ENCODE measurements at places on chromosomes 3 and 15.

GRCh38 chr3:61199843-61200242 lies 51.4 kb downstream of the FHIT start:
- DNase-seq = no peak

GRCh38 chr3:67916353-67916752 lies 261.9 kb upstream of the SUCLG2 start:
- DNase-seq = no peak

DNA sequence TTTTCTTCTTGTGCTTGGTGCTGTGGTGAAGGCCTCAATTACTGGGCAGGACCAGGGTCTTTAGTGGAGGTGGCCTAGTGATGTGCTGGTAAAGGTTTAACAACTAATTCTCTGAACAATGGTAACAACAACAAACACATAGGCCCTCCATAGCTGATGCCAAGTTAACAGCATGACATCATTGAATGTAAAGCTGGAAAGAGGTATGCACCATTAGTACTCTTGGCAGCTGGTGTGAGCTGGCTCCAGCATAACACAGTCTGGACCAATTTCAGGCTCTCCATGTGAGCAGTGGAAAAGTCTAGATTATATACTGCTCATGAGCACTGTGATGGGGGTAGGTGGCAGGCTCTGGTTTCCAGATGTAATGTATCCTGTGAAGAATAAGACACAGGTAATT lies 61.8 kb downstream of the SLC7A14 start:
- DNase-seq = peak; percentile 11

GRCh38 chr15:99014803-99015697 lies 7.5 kb upstream of the PGPEP1L start:
- DNase-seq = peak; percentile 9

GRCh38 chr3:97829198-97829597 lies 7.4 kb downstream of the CRYBG3 start:
- no peak for DNase-seq

GRCh38 chr15:93779341-93779740 lies 452.0 kb upstream of the MCTP2 start:
- no peak for DNase-seq

GRCh38 chr3:149245738-149246451 lies 24.3 kb upstream of the CP start:
- DNase-seq = no peak

- DNase-seq = peak; percentile 72
Measured at GRCh38 chr15:81155375-81156218, 21.5 kb downstream of the CFAP161 start.

DNA sequence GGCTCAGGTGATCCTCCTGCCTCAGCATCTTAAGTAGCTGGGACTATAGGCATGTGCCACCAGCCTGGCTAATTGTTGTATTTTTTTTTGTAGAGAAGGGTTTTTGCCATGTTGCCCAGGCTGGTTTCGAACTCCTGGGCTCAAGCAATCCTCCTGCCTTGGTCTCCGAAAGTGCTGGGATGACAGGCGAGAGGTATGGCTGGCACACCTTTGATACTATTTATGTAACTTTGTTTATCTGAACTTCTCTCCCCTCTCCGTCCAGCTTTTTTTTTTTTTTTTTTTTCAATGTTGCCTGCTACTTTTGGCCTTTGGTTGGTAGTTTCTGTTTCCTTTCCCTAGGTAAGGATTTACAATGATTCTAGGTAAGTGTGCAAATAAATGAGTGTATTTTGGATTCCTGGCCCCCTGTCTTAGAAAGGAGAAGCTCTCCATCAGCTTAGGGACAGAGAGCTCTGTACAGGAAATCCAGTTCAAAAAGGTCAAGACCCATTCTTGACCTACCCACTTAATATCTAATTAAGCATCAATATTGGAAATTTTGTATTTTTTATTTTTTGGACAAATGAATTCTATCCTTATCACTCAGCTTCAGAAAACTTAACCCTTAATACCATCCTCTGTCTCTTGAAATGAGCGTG lies 6.8 kb downstream of the ARL6IP5 start:
- DNase-seq = no peak

DNA sequence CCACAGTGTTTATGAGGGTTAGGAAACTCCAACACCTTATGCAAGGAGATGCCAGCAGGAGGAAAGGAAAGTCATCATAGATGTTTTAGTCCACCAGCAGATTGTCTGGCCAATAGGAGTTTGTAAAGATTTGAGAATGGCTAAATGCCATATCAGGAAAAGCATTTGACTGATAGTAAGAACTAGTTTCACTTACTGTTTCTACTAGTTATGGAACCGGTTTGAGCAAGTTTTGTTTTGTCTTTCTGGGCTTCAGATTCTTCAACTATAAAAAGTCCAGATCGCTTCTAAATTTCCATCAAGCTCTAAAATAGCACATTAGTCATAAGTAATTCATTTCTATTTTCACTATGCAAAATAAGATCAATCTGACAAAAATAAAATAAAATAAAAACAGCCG lies 254.8 kb upstream of the TMCO5A start:
- DNase-seq = no peak

DNA sequence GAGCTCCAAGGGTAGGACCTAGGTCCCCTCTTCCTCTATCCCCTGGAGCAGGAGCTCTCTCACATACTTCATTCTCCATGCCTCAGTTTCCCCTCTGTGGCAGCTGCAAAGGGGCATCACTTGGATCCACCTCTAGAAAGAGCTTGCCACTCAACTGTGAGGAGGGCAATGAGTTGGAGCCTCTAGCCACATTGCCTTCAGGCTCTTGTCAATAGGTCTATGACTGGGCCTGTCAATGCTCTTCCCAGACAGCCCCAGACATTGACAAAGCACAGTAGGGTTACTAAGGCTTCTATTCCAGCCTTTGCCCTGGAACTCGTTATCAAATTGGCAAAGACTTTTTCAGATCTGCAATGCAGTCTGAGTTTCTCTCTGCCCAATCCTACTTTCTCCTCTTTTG lies 4.4 kb upstream of the VIPR1 start:
- no peak for DNase-seq

DNA sequence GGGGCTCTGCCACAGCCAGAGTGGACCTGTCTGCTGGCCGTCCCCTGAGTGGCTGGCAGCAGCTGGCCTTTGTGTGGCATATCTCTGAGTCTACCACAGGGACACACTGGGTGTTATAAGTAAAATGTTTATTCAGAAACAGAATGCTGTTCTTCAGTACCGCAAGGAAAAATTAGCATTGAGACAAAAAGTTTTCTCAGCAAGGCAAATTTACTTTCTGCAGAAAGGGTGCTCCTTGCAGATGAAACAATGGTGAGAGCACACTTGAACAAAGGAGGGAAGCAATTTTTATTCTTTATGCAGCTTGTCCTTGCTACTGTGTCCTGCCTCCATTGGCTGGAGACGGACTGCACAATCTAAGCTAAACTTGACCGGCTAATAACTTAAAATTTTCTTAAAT lies 4.0 kb downstream of the TMEM89 start:
- DNase-seq = no peak

GRCh38 chr15:58490086-58490887 lies 58.5 kb downstream of the LIPC start:
- no peak for DNase-seq

GRCh38 chr3:53617893-53618523 lies 123.6 kb downstream of the CACNA1D start:
- DNase-seq = no peak

DNA sequence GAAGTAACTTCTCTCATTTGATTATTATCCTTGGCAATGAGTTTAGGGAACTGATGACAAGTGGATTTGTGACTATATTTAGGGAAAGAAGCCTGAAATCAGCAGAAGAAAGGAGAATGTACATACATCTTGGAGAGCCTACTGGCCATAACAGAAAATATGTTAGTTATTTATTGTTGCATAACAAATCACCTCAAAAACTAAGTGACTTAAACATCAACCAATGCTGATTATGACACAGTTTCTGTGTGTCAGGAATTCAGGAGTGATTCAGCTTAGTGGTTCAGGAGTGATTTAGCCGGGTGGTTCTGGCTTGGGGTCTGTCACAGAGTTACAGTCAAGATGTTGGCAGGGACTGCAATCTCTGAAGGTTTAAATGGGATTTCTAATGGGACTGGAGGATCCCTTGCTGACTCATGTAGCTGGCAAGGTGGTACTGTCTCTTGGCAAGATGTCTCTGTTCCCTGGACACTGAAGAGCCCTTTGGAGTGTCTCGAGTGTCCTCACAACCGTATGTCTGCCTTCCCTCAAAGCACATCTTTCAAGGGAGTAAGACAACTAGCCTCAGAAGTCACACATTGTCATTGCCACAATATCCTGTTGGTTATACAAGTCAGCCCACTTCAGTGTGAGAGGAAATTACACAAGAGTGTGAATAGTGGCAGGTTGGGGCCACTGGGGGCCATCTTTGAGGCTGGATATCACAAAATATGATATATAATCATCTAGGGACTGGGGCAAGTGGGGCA lies 248.9 kb downstream of the SV2B start:
- DNase-seq = no peak

GRCh38 chr3:155202626-155203025 lies 90.9 kb downstream of the STRIT1 start:
- DNase-seq = peak; percentile 69

DNA sequence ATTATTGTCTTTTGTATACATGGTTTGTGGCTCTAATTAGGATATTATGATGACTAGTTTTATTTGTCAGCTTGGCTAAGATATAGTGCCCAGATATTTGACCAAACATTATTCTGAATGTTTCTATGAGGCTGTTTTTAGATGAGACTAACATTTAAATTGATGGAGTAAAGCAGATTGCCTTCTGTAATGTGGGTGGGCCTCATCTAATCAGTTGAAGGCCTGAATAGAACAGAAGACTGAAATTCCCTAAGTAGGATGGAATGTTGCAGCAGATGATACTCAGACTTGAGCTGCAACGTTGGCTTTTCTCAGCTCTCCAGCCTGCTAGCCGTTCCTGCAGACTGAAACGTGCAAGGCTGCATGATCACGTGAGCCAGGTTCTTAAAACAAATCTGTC lies 546.5 kb downstream of the EDEM1 start:
- no peak for DNase-seq

DNA sequence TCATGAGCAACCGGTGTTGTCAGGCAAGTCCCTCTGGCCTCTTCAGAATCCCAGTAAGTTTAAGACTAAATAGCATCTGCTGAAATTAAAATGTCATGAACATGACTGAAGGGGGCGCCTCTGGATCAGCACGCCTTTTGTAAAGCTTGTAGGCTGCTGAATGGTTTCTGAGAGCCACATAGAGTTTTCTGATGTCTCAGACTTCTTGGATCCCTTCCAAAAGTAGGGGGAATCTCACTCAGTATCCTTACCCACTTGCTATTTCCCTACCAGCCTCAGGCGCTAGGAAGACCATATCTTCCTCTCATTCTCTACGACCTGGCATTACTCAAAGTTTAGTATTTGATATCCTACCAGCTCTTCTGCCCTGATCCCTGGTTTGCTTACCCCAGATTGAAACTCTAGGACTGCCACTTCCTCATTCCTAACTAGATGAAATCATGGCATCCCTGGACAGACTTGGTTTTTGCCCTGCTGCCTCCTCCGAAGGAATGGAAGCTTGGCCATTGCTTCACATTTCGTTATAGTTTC lies 62.7 kb upstream of the CD47 start:
- DNase-seq = no peak

- no peak for DNase-seq
Measured at GRCh38 chr3:183775781-183776180, 49.6 kb downstream of the MAP6D1 start.

GRCh38 chr3:149314807-149315578 lies 18.4 kb downstream of the TM4SF18 start:
- DNase-seq = no peak

- peak; percentile 39 for DNase-seq
Measured at GRCh38 chr15:69853544-69853951, 244.2 kb downstream of the TLE3 start.

All from skin of body (tissue), 3 donors.